Subcutaneous adipose tissue (tissue), 4 donors: ENCODE measurements at places on chromosomes 5 and 9. TPM values are rescaled to one million over a fixed set of nuclear protein-coding genes. Genes with fewer than 3 reads are reported as not detected.

Gene DBH
- not detected for total RNA-seq

Gene PTBP3
- total RNA-seq = 31.5 TPM

Gene CEL
- total RNA-seq = 0.75 TPM

Gene FAM153A
- total RNA-seq = 0.51 TPM

Gene DELE1
- 79.0 TPM for total RNA-seq

Gene PDLIM4
- total RNA-seq = 16.3 TPM

Gene ST6GALNAC6
- total RNA-seq = 287 TPM

Gene PFN3
- total RNA-seq = not detected

Gene GARIN3
- not detected for total RNA-seq
